ENCODE measurements at places on chromosomes 4 and X.

DNA sequence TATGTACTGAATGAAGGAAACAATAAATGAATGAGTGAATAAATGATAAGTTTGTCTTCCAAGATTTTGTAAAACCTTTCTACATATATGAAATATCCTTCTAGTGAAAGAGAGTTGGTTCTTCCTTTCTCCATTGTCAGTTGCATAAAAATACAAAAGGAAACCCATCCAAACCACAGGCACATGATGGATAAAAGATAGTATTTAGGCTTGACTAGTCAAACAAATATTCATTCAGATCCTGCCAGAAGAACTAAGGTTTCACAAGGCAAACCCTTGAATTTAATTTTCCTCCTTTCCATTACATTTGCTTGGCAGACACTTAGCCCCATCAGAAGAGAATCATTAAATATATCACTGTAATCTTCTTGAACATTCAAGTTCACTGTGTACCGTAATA lies 208.4 kb downstream of the COL25A1 start:
- DNase-seq, result no peak

DNA sequence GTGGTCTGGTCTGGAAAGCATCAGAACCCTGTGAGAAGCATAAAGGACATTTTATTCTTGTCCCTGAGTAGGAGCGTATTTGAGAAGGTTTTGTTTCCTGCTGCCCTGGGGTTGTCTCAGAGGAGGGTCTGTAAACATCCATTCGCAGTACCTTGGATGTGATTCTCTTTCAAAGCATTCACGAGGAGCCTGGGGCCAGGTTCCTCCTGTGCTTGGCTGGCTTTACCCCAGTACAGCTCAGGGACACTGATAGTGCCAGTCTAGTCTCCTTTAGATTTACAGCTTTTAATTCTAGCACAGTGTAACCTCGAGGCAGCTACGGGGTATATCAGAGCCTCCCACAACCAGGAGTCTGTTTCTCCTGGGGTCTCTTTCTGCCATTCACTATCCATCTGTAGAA lies 2.7 kb downstream of the CLRN2 start:
- DNase-seq, result no peak

DNA sequence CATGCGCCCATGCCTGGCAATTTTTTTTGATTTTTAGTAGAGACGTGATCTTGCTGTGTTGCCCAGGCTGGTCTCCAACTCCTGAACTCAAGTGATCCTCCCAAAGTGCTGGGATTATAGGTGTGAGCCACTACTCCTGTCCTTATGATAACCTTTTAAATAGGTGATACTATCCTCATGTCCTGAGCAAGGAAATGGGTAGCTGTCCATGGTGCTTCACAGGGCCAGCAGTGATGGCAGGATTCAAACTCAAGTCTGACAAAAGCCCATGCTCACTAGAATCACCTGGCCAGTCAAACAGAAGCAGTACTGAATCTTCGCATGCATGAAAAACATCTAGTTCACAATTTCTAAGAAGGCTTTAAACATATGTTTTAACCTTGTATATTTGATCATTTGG lies 235.1 kb downstream of the NR3C2 start:
- no peak for DNase-seq

GRCh38 chrX:150028692-150029091 lies 90.4 kb upstream of the EOLA2 start:
- DNase-seq, result no peak

DNA sequence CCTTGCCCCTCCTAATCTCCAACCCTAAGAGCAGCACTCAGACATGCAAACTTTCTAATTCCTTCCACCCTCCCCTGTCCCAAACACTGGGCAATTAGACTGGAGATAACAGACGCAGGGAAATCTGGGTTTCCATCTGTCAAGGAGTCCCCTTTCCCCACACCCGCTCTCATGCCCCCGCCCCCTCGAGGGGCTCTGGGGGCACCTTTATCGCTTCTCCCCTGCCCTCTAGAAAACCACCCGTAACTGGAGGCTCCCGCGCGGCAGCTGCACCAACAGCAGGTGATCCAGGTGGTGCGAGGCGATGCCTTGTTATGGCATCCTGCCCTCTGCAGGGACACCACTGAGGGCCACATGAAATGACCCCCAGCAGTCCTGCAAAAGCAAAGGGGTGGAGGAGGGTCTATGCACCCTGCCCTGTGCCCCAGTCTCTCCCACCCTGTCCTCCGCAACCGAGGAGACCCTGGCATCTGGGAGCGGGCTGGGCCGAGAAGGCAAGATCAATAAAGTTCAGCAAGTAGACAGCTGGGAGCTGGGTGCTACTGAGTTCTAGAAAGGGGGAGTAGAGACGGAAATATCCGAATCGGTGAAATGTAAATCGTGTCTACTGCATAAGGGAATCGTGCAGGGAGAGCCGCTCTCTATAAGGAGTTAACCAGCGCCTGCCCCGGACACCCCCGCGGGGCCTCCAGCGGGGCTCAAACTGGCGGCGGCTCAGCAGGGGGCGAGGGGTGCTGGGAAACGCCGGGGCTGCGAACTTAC lies 1.6 kb downstream of the KCTD8 start:
- no peak for DNase-seq
